ENCODE measurements at places on chromosomes 7 and 10. TPM values are rescaled to one million over a fixed set of nuclear protein-coding genes. Genes with fewer than 3 reads are reported as not detected.

DNA sequence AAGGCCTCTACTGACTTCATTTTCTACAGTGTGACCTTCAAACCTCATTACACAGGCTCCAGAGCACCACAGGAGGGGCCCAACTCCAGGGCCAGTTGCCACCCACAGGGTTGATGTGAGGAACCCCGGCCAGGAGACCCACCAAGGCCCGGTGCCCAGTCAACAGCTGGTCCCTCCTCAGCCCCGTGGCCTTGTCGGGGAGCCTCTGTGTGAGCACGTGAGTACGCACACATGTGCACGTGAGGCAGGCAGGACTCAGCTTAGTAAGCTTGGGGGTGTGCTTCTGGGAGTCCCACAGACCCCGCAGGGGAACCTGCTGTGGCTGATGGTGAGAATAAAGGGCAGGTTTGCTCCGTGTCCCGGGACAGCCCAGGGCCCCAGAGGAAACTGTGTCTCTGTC, 104.5 kb downstream of the VIPR2 start:
- DNase-seq: no peak

KLF14 gene
- total RNA-seq: not detected

KIAA1217 gene
- total RNA-seq: 2.0 TPM

ABCA13 gene
- not detected for total RNA-seq

GPR146 gene
- 10.0 TPM for total RNA-seq

FXYD4 gene
- not detected for total RNA-seq

All from activated CD4-positive, alpha-beta memory T cell treated with anti-CD3 and anti-CD28 coated beads, Interleukin-2, amount 10 ng/mL, durations not matched to agents 7 days and 5 days (primary cell).